ENCODE measurements at places on chromosomes 4 and X.

DNA sequence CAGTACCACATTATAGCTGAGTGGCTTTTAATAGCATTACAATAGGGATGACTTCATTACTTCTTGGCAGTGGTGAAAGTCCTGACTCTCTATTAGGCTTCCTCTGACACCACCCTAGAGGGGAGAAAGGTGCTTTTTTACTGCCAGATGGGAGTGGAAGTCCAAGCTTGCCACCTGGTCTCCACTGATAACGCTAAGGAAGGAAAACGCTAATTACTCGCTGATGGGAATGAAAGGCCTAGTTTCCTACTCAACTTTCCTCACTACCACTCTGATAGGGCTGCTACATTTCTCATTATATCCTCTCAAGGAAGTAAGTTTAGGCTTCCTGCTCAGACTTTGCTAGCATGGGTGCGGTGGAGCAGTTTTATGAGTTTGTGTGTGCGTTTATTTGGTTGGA is 62.3 kb upstream of the PAGE3 start:
- DNase-seq = no peak

DNA sequence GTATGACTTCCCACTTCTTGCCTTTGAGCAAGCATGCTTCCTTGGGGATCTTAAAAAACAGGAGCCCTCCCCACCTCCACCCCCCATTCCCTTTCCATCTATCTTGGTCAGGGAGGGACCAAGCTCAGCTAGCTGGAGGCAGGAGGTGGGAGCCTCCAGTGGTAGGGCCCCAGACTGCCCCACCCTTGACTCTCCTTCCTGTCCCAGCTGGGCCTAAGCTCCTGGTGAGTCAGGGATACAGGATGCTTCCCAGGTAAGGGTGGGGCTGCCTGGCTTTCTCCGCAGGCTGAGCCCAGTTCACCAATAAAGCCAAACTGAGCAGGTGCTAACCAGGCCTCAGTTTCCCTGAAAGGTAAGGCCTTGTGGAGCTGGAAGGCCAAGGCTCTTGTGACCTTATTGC is 15.2 kb downstream of the EFNB1 start:
- no peak for DNase-seq

GRCh38 chrX:40329616-40330015 is 231.9 kb upstream of the BCOR start:
- no peak for DNase-seq

DNA sequence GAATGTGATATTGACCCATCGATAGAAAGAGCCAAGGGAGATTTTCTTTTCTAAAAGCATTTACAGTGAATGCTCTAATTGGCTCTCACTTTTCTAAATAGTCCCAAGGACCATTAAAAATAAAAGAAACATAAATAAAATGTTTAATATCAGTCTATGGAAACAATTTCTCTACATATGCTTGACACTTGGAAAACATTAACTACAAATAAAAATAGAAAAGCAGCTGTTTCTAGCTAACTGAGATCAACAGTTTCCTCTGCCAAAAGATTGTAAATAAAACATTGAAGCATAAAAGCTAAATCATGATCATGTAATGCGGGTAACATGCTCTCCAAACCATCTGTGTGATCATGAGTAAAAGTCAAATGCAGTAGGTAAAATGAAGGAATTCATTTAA is 49.7 kb downstream of the CORIN start:
- DNase-seq = no peak

- DNase-seq = no peak
Observed at GRCh38 chr4:143693856-143694255, 6.6 kb downstream of the FREM3 start.

GRCh38 chrX:9318213-9318612 is 146.6 kb upstream of the TBL1X start:
- no peak for DNase-seq

All from GM12891 (cell line).